AG20443 (cell line): ENCODE measurements at places on chromosomes 16 and 17.

DNA sequence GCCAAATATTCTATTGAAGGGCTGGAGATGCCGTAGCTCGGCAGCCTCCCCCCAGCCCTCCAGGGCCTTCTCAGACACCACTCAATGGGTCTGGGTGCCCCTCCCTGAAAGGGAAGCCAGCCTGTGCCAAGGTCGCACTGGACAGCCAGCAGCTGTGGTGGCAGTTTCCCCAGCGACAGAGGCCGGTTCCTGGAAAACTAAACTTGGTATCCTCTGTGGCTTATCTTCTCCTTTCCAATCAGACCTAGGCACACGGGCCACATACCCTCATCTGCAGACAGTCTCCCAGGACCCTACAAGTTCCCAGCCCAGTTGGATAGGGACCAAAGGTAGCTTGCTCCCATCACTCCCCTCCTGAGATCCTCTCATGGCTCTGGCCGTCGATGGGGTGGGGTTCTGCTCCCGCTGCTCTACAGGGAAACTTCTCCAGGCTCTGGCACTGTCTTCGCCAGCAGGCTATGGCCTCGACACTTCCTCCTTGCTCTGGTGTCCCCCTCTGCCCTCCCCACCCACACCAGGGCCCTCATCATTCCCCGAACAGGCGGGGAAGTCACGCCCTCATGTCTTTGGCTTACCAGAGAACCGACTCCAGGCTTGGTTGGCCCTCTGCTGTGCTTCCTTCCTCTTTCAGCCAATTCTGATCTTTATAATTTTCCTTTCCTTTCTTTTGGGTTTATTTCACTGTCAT, 18.3 kb upstream of the IL21R start:
- no peak for DNase-seq

GRCh38 chr16:30447512-30448226, 2.0 kb upstream of the SEPHS2 start:
- DNase-seq, result no peak

DNA sequence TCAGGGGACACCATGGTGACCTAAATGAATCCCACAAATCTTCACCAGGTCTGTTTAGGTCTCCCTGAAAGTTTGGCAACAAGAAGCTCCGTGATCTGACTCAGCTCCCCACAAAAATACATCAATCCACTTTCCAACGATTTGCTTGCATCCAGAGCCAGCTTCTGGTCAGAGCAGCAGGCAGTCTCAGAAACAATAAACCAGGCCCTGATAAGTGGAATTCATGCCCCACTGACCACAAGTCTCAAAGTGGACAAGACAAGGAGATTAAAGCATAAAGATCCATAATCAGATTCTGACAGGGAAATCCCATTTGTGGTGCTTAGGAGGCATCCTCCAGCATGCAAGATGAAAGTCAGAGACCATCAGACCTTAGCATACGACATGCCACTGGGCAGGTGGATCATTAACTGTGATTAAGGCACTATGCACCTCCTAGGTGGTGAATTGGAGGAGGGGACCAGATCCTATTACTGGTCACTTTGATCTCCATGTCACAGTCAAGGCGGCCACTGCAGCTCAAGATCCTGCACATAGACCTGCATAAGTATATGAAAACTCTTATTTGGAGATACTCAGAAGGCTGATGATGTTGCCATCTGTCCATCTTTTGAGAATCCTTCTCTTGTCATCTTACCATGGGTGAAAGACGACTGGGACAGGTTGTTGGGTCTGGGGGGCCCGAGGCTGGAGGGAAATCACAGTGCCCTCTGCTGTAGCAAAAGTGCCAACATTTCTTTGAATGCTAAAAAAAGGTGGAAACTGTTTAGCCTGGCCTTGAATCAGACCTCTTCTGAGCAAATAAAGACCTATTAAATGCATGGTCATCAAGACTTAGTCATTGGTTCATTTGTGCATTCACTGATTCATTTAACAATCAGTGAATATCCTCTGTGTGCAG, 309.2 kb upstream of the CCL2 start:
- DNase-seq, result no peak

- no peak for DNase-seq
Observed at GRCh38 chr17:44361292-44362260, 2.1 kb downstream of the FAM171A2 start.

- DNase-seq, result no peak
Observed at GRCh38 chr17:44304651-44305050, 3.8 kb upstream of the RUNDC3A start.

DNA sequence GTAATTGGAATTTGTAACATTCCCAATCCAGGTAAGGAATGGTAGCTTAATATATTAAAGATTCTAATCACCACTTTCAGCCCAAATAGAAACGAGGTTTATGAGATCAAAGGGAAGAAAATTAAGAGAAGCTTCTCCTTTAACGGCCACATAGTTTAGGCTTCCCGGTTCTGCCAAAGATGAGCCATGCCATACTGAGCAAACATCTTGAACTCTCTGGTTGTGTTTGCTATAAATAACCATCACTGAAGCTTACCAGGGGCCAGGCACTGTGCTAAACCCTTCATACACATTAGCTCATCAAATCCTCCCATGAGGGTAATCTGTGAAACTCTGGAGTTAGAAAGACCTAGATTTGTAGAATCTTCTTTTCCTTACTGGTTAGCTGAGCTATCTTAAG, 2.8 kb downstream of the MYH11 start:
- no peak for DNase-seq

- DNase-seq, result no peak
Observed at GRCh38 chr16:31107465-31107867, 720 bp upstream of the BCKDK start.

DNA sequence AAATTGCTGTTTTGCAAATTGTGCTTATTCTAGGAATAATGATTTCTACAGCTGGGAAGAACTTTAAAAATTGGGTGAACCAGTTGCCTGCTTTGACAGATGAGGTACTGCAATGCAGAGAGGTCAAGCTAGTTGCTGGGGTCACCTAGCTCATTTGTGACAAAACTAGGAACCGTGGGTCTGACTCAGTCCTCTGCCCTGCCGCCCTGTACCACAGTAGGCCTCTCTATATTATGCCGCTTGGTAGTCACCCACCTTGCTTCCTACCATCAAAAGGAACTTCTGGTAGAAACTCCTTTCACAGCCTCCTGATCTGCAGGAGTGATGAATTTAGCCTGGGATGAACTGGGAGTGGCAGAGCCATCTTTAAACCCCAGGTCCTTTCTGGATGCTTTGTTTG, 105.7 kb downstream of the PITPNC1 start:
- DNase-seq, result no peak

DNA sequence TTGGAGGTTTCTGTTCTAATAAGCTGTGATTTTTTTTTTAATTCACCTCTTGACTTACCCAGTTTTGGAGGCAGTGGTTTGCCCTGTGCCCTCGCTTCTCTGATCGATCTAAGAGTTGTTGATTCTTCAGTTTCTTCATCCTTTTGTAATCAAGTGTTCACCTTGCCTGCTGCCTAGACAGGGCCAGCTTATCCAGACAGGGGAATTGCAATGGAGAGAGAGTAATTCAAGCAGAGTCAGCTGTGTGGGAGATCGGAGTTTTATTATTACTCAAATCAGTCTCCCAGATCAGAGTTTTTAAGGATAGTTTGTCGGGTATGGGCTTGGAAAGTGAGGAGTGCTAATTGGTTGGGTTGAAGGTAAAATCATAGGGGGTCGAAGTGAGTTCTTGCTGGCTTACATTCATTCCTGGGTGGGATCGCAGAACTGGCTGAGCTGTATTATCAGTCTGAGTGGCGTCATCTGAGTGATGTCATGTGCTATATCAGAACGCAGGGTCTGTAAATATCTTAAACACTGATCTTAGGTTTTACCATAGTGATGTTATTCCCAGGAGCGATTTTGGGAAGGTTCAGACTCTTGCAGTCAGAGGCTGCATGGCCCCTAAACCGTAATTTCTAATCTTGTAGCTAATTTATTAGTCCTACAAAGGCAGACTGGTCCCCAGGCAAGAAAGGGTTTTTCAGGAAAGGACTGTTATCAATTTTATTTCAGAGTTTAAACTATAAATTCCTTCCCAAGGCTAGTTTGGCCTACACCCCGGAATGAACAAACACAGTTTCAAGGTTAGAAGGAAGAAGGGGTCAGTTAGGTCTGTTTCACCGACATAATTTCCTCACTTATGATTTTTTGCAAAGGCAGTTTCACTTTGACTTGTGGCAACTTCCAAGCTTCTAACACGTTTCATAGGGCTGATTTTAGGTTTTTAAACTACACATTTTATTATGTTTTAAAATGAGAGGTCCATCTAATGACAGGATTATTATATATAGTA, 21.5 kb upstream of the KCNJ16 start:
- DNase-seq, result no peak

DNA sequence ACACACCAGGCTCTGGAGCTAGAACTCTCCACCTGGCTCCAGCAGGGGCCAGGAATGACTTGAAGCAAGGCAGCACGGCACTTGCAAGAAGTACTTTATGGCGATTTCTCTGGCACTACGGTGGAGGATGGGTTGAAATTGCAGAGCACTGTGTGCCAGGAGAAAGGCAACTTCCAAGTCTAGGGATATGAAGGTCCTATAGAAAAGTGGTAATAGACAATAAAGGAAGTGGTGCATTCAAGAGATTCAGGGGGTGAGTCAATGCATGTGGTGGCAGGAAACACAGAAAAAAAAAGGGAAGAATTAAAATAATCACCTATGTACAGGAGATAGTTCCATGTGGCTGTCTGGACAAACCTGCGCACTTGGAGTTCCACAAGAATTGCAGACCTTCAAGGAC, 240.3 kb upstream of the DYNLRB2 start:
- DNase-seq, result peak; percentile 21
